HuH-7.5 (cell line): ENCODE measurements at places on chromosomes 2 and 18.
A peak's percentile ranks its signal among the peaks of the same experiment; 100 is the strongest.

GRCh38 chr2:188577231-188577630 lies 285.6 kb downstream of the GULP1 start:
- no peak for DNase-seq

- DNase-seq, result no peak
Observed at GRCh38 chr18:12463191-12463590, 55.5 kb downstream of the PRELID3A start.

DNA sequence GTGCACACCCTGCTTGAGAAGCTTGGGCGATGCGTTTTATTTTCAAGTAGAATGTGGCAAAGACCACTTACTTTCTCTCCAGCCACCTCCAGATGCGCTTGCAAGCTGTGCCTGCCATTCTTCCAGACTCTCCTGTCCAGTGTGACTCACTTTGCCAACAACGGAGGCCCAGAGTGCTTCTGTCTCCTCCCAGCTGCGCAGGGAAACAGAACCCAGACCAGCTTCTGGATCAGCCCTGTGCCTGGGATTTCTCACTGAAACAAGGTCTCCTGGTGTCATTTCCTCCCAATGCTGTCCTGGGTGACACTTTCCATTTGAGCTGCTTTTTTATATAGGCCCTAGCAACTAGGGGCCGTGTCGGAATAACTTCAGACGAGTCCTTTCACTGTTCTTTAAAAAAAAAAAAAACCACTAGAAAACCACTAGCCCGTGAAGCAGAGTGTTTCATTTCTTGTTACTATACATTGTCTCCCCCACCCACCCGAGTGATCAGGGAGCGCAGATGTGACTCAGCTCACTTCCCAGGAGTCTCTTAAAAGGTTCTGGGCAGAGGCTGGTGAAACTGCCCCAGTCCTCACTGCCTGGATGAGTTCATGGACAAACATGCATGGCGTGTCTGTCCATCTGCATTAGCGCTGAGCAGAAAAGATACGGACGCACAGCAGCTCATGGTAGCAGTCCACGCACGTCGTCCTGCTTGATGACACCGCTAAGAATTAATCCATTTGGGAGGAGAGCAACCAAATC lies 25.3 kb upstream of the RPL31 start:
- DNase-seq, result no peak

- DNase-seq, result no peak
Observed at GRCh38 chr2:73821227-73821626, 7.5 kb upstream of the STAMBP start.

DNA sequence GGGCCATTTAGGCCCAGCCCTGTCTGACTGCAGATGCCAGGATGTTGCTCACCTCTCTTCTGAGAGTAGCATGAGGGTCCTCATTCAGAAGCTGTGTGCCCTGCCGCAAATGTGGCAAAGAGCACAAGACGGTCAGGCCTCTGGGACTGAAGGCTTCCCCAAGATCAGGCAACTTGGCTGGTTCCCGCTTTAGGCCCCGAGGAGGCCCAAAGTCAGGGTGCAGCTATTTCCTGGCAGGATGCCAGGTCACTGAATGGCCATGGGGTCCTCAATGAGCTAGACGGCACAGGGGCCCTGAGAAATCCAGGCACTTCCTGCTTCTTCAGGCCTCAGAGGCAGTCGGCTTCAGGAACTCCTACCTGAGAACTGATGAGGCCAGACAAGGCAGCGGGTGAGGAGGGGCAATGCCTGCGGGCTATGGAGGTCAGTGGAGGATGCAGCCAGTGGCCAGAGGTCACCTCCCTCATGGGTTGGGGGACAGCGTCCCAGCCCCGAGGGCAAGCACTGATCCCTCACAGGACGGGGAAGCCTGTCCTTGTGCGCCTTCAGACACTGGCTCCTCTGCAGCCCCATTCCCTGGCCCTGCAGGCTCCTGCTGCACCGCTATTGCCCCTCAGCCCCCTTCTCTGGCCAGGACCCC lies 44.9 kb downstream of the LMAN2L start:
- DNase-seq, result no peak

DNA sequence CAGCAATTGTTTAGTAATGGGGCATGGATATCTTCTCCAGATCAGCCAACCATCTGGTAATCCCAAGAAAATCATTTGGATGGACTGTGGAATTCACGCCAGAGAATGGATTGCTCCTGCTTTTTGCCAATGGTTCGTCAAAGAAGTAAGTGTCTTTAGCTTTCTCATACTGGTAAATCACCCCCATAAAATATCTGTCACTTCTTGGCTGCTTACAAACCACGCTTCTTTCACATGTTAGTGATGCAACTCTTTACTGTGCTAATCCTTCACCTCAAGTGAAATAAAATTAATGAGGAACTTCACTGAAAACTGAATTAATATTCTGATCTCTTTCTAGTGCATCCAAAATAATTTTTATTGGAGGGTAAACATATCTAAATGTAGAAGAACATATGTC lies 18.9 kb downstream of the CPO start:
- no peak for DNase-seq

DNA sequence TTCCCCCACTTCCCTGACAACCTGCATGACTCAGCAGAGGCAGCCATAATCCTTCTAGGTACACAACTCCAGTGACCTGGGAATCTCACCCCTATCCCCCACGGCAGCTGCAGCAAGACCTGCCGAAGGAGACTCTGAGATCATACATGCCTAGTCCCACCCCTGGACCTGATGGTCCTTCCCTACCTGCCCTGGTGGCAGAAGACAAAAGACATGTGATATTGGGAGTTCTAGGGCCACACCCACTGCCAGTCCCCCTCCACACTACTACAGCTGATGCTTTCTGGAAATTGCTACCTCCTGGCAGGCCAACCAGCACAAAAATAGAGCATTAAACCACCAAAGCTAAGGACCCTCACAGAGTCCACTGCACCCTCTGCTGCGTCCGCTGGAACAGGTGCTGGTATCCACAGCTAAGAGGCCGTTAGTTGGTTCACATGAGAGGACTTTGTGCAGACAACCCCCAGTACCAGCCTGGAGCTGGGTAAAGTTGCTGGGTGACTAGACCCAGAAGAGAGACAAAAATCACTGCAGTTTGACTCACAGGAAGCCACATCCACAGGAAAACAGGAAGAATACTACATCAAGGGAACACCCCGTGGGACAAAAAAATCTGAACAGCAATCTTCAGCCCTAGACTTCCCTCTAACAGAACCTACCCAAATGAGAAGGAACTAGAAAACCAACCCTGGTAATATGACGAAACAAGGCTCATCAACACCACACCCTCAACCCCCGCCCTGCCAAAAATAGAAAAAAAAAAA lies 12.5 kb downstream of the MARCO start:
- DNase-seq, result no peak

- DNase-seq, result no peak
Observed at GRCh38 chr2:13666582-13667414, 950.1 kb downstream of the TRIB2 start.

DNA sequence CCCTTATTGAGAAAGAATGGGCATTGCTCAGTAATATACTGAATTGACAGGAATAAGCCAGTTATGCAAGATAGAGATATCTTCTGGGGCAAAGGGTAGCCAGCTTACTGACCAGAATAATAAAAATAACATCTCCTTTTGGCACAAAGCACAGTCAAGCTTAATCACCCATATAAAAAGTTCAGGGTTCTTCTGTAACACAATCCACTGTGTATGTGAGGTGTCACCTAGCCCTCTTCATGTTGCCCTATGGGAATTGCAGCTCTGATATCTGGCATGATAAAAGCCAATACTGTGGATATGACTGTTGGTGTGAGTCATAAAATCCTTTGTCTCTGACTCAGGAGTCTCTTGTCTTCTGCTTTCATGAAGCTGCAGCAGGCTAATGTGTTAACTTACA lies 90.8 kb downstream of the DSEL start:
- no peak for DNase-seq

GRCh38 chr2:157471078-157471477 lies 27.2 kb upstream of the CYTIP start:
- no peak for DNase-seq

- no peak for DNase-seq
Observed at GRCh38 chr2:109067631-109068125, 61.3 kb upstream of the SH3RF3 start.

DNA sequence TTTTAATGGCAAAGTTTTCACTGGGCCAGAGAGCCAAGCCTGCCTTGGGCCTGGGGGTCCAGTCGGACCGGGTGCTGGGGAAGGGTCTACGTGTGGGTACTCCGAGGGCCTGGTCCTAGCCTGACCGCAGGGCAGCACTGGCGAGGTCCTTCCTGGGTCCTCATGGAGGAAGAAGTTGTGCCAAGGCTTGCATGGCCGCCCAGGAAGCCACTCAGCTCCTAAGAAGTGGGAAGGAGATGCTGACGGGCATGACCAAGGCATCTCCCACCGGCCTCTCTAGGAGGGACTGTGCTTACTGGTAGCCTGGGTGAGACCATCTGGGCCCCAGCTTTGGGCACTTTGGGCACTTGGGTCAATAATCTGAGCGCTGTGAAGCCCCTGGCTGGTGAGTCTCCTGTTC lies 22.6 kb downstream of the CIB4 start:
- no peak for DNase-seq

GRCh38 chr2:58762176-58762781 lies 521.2 kb upstream of the FANCL start:
- peak; percentile 11 for DNase-seq
